ENCODE measurements at places on chromosomes 11 and 22.

GRCh38 chr11:86978247-86978646, 23.1 kb upstream of the FZD4 start:
- DNase-seq, result no peak

GRCh38 chr11:126956635-126957034, 43.9 kb downstream of the KIRREL3 start:
- DNase-seq, result no peak

DNA sequence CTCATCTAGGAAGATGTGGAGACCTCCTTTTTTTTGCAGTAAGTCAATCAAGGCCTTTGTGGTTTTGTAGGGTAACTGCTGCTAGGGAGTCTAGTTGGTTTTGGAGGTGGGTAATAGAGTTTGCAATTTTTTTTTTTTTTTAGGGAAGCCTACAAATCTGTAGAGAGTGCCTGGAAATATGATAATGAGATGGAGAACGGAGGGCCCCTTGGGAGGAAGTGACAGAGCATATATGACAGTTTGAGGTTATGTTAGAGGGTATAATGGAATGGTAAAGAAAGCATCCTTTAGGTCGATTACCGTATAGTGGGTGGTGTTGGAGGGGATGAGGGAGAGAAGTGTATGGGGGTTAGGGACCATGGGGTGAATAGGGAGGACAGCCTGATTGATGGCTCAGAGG, 98.3 kb downstream of the ELP4 start:
- DNase-seq, result no peak

DNA sequence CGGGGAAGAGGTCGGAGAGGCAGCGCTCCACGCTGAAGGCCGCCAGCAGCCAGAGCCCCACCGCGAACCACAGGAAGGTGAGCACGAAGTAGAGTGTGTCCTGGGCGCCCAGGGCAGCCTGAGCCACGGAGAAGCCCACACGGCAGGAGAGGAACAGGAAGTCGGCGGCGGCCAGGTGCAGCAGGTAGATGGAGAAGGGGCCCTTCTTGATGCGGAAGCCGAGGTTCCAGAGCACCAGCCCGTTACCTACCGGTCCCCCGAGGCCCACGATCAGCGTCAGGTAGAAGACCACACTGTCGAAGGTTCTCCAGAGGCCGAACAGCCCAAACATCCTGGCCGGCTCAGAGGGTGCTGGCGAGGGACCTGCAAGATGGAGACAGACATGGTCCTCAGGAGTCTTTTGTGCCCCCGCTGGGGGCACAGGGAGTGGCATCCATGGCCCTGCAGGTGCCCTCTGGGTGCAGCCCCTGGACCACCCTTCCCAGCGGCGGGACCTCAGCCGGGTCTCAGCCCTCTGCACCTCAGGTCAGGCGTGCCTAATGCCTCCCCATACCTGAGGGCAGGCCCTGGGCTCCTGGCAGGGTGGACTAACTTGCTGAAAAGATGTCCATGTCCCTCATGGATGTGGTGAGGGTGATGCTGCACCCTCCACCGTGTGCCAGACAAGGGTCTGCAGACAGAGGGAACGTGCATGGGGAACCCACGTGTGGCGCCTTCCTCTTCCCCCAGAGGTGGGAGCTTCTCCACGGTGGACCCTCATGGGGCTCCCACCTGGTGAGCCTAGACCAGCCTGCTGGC, at the start of gene MRGPRG:
Gene MRGPRG, minus strand, starts transcription at position 331 of the 798 bp plus-strand sequence. Its CDS starts 0 bp downstream, at position 331.
- no peak for DNase-seq

- no peak for DNase-seq
Measured at GRCh38 chr11:124193221-124194010, 10.3 kb downstream of the OR10D3 start.

Data from bone marrow (tissue), 2 donors.